ENCODE measurements at places on chromosomes 13 and 19.
A peak's percentile ranks its signal among the peaks of the same experiment; 100 is the strongest.

- DNase-seq: no peak
These were observed 6.5 kb upstream of the LILRB2 start for GRCh38 chr19:54287456-54287855.

- DNase-seq: no peak
These were observed 523.4 kb downstream of the FGF9 start for GRCh38 chr13:22194106-22194805.

DNA sequence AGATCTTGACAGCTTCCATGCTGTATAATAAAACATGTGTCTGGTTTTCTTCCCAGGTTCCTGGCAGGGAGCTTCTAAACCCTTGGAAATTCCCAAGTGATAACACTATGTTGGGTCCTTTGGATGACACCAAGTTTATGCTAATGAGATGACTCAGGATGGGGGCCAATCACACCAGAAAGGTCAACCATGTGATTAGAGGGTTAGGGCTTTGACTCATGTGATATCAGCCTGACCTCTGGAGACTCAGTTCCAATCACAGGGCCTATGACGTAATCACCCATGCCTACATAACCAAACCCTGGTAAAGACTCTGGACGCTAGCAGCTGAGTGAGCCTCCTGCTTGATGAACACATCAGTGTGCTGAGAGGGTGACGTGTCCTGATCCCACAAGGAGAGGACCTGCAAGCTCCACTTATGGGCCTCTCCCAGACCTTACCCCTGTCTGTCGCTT lies 203.6 kb downstream of the DCLK1 start:
- DNase-seq: no peak

GRCh38 chr19:49766930-49767299 lies at the start of gene AP2A1:
Gene AP2A1 (plus strand): TSS chr19:49767001. CDS start chr19:49767134, 133 bp downstream.
- DNase-seq: no peak

DNA sequence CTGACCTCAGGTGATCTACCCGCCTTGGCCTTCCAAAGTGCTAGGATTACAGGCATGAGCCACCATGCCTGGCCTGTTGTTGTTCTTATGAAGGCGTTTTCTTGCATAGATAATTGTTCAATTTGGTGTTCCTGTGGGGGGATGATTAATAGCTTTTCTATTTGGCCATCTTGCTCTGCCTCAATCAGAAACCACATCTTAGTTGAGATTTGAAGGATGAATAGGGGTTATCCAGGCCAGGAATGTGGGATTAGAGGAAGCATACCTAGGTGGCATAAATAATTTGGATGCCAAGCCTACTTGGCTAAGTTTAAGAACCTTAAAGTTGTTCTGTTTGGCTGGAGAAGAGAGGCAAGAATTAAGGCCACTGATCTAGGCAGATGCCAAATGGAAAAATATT lies 44.4 kb downstream of the CCNA1 start:
- DNase-seq: no peak

GRCh38 chr13:66576381-66576780 lies 653.8 kb downstream of the PCDH9 start:
- DNase-seq: no peak

GRCh38 chr13:41668130-41668757 lies 210.9 kb downstream of the RGCC start:
- DNase-seq: no peak

DNA sequence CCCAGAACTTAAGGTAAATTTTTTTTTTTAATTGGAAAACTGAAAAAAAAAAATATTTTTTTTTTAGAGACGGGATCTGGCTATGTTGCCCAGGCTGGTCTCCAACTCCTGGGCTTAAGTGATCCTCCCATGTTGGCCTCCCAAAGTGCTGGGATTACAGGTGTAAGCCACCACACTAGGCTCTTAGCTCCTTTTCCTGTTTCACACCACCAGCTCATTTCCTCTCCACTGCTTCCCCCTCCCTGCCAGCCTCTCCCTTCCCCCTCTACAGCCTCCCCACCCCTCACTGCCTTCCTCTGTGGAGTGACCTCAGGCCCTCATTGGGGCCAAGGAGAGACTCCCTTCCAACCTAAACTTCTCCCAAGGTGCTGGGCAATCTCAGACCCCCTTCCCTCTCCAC lies 4.2 kb upstream of the GIPR start:
- no peak for DNase-seq

GRCh38 chr19:47663911-47664771 lies 49.1 kb upstream of the EHD2 start:
- peak; percentile 66 for DNase-seq

DNA sequence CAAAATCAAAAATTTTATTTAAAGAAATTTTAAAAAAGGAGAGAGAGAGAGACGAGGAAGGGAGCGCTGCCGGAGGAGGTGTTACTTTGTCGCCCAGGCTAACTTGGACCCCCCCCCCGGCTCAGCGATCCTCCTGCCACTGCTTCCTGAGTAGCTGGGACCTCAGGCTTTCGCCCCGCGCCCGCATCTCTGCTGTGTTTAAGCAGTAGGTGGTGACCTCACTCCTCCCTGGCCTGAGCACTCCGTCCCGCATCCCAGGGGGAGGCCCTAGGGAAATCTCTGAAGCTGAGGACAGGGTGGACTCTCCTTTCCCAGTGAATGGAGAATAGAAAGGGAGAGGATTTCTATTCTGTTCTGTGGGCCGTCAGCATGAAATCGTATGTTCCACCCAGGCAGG lies 485 bp upstream of the ZNF845 start:
- DNase-seq: peak; percentile 38

DNA sequence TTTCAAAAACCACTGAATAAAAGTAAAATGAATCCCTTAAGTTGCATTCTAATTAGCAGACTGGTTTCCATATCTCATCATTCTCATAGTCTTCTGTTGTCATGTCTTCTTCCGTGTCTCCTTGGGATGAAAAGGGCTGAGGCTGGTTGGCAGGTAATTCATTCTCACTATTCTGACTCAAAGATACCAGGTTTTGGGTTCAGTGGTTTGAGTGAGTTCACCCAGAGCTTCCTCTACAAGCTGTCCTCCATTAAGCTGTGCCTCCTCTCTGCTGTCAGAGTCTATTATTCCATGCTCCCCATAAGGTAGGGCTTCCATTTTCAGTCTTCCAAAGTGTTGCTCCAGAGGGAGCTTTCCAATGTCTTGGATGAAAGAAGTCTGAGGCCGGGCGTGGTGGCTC lies 68.3 kb downstream of the FNDC3A start:
- no peak for DNase-seq

DNA sequence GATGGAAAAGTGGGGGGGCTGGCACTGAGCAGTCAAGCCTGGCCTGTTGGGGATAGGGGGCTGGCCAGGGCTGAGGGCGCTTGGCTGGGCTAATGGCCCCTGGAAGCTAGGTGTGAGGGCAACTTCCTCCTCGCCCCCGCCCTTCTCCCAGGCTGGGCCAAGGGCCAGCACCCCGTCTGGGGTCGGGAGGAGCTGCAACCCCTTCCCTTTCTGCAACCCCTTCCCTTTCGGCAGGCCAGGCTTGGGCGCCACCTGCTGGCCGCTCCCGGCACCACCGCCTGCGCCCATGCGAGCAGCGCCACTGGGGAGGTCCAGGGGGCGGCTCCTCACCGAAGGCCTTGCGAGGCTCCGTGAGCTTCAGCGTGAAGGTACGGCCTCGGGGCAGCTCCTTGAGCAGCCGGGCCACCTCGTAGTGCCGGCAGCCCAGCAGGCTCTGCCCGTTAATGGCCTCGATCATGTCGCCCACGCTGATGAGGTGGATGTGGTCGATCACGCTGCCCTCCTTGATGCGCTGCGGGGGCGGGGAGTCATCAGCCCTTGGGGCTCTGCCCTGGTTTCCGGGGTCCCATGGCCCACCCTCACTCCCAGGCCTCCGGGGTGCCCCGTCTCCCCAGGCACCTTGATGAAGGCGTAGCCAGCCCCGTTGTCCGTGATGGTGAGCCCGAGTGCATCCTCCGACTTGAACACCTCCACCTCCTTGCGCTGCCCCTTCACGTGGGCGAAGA lies 5.0 kb upstream of the PTGER1 start:
- DNase-seq: peak; percentile 48

DNA sequence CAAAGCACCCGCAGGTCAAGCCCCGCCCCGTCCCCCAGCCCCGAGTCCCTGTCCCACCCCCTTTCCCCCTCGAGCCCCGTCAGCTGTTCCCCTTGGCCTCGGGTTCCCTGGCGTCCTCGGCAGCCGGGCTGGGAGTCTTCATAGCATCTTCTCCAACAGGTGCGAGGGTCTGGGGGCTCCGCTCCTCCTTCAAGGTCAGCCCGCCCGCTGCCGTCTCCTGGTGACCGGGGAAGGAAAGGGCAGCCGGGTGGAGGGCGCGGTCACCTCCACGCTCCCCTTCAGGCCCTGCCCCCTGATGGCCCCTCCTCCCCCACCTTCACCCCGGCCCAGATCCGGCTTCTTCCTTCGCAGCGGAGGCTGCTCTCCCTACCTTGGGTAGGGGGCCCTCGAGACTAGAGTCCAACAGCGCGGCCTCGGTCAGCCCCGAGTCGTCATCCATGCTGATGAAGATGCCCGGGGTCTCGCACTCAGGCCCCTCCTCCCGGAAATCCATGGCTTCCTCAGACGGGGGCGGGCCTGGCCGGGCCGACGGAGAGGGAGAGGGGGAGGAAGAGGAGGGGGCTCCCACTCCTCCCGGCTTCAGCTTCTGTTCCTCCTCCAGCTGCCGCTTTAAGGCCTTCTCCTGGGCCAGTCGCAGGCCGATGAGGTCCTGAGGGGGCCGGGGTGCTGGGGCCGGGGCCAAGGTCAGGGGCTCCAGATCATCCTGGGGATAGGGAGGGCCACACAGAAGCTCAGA lies 541 bp upstream of the RSPH6A start:
- DNase-seq: peak; percentile 28

GRCh38 chr13:91725646-91726045 lies 327.2 kb downstream of the GPC5 start:
- no peak for DNase-seq

DNA sequence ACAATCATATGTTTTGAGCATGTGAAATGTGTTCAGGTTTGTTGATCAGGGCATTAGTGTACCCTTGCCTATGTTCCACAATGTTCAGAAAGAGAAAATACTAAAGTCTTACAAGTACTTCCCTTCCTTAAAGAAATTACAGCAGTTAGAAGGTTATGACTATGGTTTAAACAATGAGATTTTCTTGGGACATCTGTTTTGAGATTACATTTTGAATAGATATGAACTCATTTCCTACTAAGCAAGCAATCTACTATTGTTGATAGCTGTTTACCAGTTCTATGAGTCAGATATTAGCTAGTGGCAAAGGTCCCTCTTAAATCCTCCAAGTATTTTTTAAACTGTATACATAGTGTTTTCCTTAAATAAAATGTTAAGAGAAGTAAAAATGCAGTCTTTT lies 241.3 kb downstream of the DACH1 start:
- DNase-seq: no peak

DNA sequence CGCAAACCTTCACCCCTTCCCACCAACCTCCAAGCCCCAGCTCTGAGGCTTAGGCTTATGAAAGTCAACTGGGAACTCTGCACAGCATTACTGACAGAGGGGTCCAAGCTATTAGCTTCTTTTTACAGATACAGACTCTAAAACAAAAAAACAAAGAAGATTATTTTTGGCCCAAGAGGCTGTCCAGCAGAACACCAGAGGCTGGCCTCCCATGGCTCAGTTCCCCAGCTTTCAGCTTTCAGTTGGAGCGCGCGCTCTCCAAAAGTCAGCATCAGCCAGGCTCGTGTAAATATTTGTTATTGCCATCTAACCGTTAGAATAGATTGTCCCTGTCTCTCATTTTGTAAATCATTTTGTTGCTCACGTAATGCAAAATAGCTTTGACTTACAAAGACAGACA lies 58.4 kb downstream of the ZIC5 start:
- no peak for DNase-seq

- DNase-seq: no peak
These were observed 11.7 kb downstream of the MKNK2 start for GRCh38 chr19:2039089-2039958.

DNA sequence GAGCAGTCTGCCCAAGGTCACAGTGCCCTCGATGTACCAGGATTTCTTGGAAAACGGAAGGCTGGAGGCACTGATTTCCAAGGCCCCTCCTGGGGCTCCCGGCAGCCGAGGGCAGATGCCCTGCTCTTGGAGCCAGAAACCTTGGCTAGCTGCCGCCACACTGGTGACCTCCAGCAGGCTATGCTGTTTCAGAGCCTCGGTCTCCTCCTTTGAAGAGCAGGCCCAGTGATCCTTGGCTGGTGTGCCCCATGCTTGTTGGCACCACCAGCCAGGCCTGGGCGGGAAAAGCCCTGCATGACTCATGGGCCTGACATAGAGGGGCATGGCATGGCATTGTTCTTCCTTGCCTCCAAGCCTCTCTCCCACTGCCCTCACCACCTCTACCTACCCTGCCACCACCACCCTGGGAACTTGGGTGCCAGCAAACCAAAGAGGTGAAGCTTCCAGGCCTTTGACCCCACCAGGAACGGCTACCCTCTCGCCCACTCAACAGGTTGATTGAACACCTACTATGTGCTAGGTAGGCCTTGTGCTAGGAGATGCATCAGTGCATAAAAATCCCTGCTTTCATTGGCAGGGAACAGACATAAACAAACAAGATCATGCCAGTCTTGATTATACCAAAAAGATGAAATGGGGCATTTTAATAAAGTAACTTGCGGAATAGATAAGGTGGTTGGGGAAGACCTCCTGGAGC lies 1.6 kb upstream of the CLEC11A start:
- no peak for DNase-seq

GRCh38 chr13:51041126-51041525 lies 69.9 kb downstream of the C13orf42 start:
- no peak for DNase-seq

- DNase-seq: peak; percentile 74
These were observed 75.4 kb downstream of the PEG3 start for GRCh38 chr19:56765137-56765536.

- no peak for DNase-seq
These were observed 27.2 kb downstream of the MPND start for GRCh38 chr19:4370418-4371041.

- DNase-seq: peak; percentile 50
These were observed 16.0 kb downstream of the ZC3H4 start for GRCh38 chr19:47097396-47098201.

GRCh38 chr13:113577881-113578435 lies 6.6 kb upstream of the TFDP1 start:
- DNase-seq: no peak

DNA sequence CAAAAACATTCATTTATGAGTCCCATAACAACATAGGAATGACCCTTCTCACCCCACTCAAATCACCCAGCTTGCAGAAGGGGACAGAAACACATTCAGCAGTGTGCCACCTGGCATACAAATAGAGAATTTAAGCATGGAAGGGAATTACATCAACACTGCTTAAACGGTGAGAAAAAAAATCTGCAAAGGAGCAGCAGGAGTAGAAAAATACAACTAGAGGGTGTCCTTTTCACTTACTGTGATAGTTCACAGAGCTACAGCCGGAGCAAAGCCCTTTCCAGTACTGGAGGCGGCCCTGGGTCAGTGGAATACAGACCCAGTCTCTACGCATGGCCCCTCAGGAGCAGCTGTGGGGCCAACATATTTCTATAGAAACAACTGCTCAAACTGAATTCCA lies 764.3 kb upstream of the ARGLU1 start:
- no peak for DNase-seq

- DNase-seq: no peak
These were observed 1.7 kb downstream of the CTXN1 start for GRCh38 chr19:7924241-7924640.
